ENCODE measurements at places on chromosomes 12 and 14.

- DNase-seq, result no peak
These were observed 285.3 kb downstream of the DPF3 start for GRCh38 chr14:72608391-72609204.

DNA sequence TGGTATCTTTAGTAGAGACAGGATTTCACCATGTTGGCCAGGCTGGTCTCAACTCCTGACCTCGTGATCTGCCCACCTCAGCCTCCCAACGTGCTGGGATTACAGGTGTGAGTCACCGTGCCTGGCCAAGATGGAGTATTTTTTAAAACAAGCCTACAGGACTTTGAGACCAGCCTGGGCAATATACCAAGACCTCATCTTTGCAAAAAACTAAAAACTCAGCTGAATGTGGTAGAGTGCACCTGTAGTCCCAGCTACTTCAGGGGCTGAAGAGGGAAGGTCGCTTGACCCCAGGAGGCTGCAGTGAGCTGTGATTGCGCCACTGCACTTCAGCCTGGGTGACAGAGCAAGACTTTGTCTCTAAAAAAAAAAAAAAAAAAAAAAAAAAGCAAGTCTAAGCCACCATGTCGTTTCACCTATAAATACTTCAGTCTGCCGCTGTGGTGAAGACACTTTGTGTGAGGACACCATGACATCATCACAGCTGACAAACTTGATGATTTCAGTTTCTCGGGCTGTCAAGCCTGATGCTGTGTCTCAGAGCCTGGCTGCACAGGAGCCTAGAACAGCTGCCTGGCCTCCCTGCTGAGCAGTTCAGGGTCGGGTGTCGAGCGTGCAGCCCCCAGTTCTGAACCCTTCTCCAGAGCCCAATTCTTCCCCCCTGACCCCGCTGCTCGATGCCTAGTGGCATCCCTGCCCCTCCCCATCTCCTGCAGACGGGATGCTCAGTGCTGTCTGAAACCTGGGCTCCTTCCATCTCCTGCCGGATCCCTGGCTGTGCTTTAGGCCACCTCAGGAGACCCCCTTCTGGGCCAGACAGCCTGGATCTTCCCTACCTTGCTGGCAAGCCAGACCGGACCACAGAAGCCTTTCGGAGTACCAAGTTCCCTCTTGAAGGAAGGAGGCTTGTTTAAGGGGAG, 119.2 kb upstream of the EVL start:
- DNase-seq, result no peak

DNA sequence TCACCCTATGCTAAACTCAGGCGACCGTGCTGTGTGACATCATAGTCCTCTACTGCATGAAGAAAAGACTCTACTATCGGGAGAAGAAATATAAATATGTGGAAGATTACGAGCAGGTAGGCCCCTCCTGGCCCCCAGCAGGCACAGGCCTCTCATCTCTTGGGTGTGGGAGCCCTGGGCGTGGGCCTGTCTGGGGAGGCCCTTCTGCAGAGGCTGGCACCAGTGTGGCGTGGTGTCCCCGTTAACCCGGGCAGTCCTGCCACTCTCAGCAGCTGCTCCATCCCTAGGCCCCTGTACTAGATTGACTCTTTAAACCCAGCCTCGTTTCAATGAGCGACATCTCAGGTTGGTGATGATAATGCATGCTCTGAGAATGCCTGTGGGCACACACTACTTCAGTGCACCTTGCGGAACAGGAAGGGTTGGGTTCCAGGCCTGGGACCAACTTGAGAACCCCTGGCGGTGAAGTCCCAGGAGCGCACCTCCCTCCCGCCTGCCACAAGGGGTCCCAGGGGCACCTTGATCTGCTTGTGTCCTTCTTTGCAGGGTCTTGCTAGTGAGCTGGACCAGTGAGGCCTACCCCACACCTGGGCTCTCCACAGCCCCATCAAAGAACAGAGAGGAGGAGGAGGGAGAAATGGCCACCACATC, 23.2 kb downstream of the P2RX4 start:
- DNase-seq, result no peak

DNA sequence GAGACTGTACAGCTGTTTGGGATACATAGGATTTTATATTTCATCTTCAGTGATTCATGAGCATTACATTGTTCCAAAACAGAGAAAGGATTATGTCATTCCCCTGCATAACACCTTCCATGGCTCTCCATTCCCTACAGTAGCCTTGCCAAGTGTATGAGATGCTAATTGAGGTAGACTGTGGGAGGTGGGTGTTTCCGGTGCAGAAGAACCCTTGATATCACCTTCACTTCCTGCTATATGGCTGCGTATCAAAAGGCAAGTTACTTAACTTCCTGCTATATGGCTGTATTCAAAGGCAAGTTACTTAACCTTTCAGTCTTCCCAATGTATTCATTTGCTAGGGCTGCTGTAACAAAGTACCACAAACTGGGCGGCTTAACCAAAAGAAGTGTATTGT, 11.2 kb downstream of the FAR2 start:
- DNase-seq, result no peak

GRCh38 chr12:69107541-69107940, 131.8 kb upstream of the CPSF6 start:
- DNase-seq, result no peak

- peak; percentile 79 for DNase-seq
These were observed 70.9 kb downstream of the TRIM9 start for GRCh38 chr14:51023964-51024363.

- peak; percentile 51 for DNase-seq
These were observed 1.0 kb downstream of the ELK3 start for GRCh38 chr12:96194971-96195844.

DNA sequence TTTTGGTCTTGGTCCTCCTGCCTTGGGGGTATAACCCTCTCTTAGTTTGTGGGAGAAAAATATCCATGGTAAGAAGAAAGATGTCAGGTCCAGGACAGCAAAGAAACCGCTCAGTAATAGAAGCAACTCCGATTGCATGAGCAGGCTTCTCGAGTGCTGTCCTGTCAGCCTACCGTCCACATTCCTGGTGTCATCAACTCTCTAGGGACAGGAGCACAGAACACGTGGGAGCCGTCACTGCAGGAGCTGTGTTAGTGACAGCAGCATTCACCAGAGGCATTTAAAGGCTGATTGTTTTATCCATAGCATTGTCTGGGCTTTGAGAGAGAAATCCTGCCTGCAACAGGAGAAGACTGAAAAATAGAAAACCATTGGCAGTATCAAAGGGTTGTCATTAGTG, 244.2 kb downstream of the CACNA1C start:
- DNase-seq, result peak; percentile 63

DNA sequence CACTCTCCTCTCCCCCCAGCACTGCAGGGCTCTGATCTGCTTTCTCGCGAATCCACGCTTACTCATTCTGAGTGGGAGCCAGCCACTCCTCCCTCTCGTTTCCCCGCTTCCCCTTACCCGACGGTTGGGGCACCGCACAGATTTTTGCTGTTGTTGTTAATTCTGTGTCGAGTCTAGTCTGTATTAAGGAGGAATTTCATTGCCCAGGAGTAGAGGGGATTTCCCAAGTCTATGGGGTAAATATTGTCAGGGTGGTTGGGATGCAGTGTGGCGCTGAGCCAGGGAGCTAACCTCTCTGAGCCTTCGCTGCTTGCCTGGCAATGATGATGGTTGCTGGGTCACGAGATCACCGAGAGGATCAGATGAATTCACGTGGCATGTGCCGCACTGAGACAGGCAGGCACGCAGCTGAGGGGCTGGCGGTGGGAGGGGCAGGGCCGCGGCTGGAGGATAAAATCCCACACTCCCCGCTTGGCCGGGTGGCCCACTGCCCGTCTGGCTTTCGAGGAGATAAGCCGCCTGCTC, 18.5 kb downstream of the NCOR2 start:
- DNase-seq, result no peak

DNA sequence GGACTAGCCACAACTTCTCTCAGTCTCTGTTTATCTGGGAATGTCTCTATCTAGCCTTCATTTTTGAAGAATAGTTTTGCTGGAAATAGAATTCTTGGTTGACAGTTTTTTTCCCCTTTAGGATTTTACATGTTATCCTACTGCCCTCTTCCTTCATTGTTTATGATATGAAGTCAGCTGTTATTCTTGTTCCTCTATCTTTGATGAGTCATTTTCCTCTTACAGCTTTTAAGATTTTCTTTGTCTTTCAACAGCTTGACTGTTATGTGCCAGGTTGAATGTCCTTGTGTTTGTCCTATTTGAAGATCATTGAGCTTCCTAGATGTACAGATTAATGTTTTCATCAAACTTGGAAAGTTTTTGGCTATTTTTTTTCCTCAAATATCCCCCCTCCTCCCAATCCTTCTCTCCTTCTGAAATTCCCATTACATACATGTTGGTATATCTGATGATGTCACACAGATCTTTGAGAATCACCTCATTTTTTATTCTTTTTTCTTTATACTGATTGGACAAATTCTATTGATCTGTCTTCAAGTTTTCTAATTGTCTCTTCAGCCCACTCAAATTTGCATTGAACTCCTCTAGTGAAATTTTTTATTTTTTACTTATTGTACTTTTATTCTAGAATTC, 4.5 kb upstream of the GOLGA5 start:
- DNase-seq, result no peak

GRCh38 chr14:47322751-47323150, 352.7 kb downstream of the MDGA2 start:
- no peak for DNase-seq

GRCh38 chr12:28946361-28946760, 202.7 kb upstream of the FAR2 start:
- DNase-seq, result no peak

GRCh38 chr12:51809193-51809592, 39.3 kb downstream of the FIGNL2 start:
- DNase-seq, result no peak

Data from brain (organoid and tissue), 16 donors.